SK-MEL-5 (cell line): ENCODE measurements at places on chromosomes 11 and 22. TPM values are rescaled to one million over a fixed set of nuclear protein-coding genes. Genes with fewer than 3 reads are reported as not detected.

DNA sequence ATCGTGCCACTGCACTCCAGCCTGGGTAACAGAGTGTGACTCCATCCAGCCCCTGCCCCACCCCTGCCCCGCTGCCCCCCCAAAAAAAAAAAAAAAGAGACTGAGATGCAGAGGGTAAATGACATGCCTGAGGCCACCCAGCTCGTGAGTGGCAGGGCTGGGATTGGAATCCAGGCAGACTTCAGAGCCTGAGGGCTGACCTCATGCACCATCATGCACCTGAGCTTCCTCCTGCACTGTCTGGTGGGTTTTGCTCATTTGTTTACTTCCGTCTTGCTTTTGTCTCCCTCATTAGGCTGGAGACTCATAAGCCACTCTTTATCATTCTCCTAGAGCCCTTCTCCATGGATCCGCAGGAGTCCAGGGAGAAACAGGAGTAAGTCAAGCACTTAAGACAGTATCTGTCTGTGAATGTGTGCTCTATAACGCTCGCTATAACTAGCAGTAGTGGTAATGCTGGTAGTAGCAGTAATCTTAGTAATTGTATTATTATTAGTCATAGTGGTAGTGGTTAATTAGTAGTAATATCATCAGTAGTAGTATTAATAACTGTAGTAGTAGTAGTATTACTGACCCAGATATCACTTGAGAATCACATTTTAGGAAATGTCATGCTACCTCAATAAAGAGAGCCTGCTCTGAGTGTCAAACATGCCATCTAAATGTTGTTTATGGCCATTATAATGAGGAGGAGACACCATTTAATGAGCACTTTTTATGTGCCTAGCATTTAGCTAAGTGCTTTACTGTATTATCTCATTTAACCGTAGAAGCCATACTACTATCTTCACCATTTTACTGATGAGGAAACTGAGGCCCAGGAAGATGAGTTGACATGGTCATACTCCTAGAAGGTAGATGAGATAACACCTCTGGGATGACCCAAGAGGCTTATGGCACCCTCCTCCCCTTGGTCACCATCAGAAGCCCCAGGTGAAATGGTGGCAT, 85.0 kb downstream of the NAT10 start:
- no peak for DNase-seq

- no peak for DNase-seq
These were observed 20.0 kb upstream of the LINC01488 start for GRCh38 chr11:69461272-69461962.

GRCh38 chr22:44163536-44163935, 17.2 kb upstream of the PARVG start:
- DNase-seq, result no peak

- no peak for DNase-seq
These were observed 54.6 kb downstream of the ZBTB44 start for GRCh38 chr11:130260080-130260627.

DNA sequence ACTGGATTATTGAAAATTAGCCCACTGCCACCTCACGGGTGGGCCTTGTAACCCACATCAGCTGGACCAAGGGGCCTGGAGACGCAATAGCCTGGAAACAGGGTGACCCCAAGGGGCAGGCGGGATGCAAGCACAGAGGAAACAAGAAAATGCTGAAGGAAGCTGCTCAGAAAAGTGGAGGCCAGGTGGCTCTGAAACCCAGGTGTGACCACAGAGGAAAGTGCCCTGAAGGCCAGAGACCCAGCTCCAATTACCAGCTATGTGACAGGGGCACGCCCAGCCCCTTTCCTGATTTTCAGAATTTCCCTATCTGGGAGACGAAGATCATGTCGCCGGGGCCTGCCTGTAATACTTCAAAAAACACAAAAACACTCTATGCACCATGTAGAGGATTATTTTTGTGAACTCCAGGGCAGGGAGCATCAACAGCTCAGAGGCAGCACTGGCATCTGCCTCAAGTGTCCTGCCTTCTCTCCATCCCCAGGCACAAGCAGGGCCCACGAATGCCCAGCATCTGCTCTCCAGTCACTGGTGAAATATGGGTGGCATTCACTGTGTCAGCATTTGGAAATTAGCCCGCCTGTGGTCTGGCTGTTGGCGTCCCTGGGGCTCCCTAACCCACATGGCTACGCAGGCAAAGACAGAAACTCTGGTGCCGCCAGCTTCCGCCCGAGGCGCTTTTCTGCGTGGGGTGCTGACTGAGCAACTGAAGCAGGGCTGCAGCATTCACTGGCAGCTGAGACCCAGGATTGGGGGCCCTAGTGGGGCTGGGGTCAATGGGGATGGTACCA, 6.3 kb downstream of the KCNJ1 start:
- no peak for DNase-seq

DNA sequence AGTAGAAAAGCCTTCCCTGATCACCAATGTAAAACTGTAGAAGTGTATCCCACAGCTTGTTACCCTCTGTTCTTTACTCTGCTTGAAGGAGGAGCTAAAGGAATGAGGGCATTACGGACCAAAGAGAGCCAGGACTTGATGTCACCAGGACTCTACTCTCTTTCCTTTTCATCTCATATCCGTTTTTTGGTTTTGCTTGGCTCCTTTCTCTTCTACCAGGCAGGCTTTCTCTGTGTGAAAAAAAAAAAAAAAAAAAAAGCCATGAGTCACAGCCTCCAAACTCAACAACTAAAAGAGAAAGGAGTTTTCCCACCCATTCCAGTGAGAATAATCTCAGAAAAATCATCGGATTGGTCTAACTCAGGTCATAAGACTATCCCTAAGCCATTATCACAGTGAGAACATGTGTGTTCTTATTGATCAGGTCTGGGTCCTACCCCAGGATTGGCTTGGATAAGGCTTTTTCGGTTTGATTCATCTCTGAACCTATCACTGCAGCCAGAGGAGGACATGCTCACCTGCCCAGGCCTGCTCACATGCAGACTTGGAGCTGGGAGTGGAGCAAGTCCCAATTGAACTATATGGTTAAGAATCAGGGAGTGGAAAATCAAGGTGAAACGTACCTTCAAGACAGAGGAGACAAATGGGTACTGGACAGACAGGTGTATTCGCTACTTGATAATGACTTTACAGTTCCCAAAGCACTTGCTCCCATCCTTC, 19.4 kb upstream of the LRRC55 start:
- no peak for DNase-seq

C22orf42 gene
- not detected in 2 replicates for total RNA-seq

DNA sequence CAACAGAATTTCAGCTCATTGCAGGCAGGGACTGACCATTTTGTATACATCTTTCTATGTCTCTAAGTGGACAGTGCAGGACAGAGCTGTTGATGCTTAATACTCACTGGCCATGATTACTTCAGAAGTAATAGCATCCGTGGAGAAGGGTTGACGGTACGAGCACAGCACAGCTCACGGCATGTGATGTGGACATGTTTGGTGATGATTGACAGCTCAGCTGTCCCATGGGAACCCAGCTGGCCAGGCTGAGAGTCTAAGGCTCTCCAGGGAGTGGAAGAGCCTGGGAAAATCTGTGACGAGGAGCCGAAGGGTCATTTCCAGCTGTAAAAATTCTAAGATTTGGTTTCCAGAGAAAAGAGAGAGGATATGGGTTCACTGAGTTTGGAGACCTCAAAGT, 198.2 kb downstream of the SNX19 start:
- no peak for DNase-seq

- no peak for DNase-seq
These were observed 3.5 kb downstream of the SCN3B start for GRCh38 chr11:123650901-123651300.

DNA sequence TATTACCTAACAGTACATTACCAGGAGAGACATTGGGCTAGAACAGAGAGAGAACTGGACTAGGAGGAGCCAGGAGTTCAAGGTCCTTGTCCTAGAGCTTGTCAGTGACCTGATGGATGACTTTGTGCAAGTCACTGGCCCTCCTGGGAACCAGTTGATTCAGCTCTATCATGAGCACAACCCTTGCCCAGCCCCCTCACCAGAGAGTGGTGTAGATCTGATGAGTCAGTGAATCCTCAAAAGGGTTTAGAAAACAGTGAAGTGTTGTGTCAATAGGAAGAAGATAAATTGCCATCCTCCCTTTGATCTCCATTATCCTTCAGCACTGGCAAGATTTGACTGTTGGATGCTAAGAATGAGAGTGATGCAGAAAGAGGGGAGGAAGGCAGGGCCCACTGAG, 24.3 kb downstream of the NEU3 start:
- no peak for DNase-seq

- DNase-seq, result no peak
These were observed 9.0 kb upstream of the SEC14L6 start for GRCh38 chr22:30555282-30556210.

DNA sequence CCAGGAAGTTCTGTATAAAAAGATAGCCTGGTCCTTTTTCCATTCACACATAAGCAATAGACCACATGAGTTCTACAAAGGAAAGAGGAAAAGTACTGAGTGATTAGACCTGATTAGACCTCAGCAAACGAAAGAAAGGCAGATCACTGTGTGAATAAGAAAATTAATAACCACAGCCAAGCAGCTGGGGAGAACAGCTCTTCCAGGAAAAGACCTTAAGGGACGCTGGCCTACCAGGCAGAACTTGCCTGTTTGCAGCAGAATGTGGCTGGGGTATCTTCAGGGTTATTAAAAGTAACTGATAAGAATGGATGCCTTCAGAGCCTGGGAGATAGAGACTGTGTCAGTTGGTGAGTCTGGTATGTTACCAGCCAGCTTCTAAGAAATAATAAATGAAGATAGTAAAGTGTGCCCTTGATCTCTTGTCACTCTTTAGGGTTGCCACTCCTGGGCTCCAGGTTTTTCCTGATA, 172.9 kb downstream of the DBX1 start:
- no peak for DNase-seq

DNA sequence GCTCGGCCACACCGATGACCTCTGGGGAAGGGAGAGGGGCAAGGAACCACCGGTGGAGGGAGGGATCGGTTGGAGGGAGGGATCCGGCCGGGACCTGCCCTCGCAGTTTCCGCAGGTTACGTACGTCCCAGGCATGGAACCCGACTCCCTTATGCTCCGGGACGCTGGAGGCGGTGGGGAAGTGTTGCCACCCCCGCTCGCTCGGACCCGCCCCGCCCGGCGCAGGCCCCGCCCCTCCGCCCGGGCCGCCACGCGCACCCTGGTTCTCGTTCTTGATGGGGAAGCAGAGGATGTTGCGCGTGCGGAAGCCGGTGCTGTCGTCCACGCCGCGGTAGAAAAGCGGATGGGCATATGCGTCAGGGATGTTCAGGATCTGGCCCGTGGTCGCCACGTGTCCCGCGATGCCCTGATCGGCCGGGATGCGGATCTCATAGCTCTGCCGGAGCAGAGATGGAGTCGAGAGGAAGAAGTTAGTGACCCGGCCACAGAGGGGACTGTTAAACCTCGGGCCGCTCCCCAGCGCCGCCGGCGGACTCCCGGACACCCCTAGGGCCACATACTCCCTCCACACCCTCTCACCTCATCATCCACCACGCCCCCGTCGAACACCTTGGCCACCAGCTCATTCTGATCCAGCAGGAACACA, 89.8 kb downstream of the PDE2A start:
- DNase-seq, result no peak

- DNase-seq, result no peak
These were observed 12.8 kb downstream of the SLC37A2 start for GRCh38 chr11:125075900-125076317.

DNA sequence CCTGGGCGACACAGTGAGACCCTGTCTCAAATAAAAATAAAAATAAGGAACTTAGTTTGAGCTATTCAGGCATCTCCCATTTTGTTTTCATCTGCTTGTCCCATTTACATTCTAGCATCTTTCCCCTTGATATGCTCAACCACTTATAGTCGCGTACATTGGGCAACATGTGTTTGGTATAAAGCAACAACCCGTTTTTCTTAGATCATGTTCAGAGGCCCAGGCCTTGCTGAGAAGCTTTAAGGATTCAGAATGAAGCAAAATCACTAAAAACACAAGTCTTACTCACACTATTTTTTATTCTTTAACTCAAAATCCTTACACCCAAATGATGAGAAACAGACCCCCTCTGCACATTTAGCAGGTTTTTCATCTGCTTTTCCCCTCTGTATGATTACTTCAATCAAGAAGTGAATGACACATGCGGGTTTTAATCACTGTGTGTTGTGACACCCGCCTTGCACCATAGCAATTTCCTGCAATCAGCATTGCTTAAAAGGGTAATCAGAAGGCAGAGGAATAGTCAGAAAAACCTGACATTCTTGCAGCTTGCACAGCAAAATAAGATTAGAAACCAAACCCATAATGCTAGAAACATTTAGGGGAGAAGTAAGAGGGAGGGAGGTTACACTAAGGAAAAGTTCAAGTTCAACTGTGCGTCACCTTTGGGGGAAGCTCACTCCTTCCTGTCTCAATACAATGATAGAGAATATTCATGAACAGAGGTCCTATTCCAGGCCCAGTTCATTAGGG, 25.9 kb downstream of the ALG9 start:
- DNase-seq, result no peak

- no peak for DNase-seq
These were observed 52.1 kb downstream of the GDPD4 start for GRCh38 chr11:77249427-77249826.

DNA sequence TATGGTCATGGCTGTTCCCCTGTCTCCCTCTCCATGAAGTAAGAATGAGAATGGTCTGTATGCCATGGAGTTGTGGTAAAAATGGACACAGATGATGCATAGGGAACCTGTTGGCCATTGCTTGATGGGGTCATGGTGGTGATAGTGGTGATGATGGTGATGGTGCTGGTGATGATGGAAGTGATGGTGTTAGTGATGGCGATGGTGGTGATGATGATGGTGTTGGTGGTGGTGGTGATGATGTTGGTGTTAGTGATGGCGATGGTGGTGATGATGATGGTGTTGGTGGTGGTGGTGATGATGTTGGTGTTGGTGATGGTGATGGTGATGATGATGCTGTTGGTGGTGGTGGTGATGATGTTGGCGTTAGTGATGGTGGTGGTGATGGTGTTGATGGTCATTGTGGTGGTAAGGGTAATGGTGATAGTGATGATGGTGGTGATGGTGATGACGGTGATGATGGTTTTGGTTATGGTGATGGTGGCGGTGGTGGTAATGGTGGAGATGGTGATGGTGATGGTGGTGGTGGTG, 5.1 kb upstream of the CACNA1I start:
- no peak for DNase-seq

DNA sequence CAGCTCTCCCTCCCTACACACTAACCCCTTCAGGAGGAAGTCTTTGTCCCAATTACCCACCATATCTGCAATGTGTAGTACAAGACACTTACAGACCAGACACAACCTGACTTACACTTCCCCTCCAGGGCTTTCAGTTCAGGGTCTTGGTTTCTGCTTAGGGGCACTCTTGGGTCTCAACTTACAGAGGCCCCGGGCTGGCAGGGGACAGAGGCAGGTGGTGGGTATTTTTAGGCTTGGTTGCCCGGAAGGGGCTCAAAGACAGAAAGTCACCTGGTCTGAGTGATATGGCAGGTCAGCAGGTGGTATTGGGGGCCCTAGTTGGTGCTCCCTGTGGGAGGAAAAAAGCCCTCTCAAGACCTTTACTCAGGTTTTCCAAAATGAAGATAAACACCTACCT, 3.4 kb upstream of the TMEM184B start:
- no peak for DNase-seq
